ENCODE measurements at places on chromosomes 16 and 17.

DNA sequence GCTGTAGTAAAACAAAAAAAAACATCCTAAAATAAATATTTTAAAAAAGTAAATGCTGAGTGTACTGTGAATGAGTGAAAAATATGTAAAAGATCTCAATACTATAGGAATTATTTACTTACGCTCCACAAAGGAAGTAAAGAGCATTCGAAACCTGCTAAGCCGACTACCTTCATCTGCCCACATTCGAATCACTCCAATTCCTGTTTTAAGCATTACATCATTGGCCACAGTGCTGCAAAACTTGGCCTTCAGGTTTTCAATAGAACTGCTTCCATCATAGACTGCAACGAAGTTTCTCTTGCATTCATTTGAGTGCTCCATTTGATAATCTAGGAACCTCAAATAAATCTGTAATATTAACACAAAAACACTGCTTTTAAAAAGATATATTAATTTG lies 34.4 kb downstream of the NETO2 start:
- no peak for DNase-seq

GRCh38 chr17:78798695-78799559 lies 16.9 kb upstream of the CYTH1 start:
- DNase-seq, result no peak

- DNase-seq, result no peak
These were observed 143.7 kb downstream of the CDH8 start for GRCh38 chr16:61892531-61892930.

GRCh38 chr17:49924589-49924988 lies 44.4 kb upstream of the DLX4 start:
- DNase-seq, result no peak

- peak; percentile 81 for DNase-seq
These were observed 11.2 kb downstream of the PIK3R5 start for GRCh38 chr17:8954339-8954738.

DNA sequence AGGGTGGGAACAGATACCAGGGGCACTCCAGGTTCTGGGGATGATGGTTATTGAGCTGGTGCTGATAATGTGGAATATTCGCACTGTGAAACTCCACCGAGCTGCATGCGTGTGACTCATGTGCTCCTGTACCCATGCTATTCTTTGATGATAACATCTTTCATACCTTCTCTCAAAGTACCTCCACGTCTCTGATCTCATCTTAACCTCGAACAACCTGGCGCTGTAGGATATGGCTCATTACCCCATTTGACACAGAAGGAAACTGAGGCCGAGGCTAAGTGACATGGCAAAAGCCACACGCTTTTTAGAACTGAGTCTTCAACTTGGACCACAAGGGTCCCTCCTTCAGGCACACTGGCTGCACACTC lies 30.2 kb upstream of the MRPS23 start:
- no peak for DNase-seq

DNA sequence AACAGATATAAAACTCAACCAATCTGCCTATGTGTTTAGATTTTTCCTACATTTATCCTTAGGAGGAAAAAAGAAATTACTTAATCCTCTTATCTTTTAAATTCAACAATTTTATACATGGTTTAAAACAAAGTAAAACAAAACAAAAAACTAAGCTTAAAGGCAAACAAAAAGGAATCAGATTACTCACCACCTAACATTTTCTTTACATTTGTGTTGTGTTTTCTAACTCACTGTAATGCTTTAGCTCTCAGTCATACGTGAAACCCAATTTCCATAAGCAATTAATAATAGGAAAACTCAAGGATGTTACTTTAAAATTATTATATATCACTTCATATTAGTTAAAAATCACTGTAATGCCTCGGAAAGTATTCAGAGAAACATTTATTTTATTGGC lies 6.7 kb upstream of the IRX5 start:
- no peak for DNase-seq

DNA sequence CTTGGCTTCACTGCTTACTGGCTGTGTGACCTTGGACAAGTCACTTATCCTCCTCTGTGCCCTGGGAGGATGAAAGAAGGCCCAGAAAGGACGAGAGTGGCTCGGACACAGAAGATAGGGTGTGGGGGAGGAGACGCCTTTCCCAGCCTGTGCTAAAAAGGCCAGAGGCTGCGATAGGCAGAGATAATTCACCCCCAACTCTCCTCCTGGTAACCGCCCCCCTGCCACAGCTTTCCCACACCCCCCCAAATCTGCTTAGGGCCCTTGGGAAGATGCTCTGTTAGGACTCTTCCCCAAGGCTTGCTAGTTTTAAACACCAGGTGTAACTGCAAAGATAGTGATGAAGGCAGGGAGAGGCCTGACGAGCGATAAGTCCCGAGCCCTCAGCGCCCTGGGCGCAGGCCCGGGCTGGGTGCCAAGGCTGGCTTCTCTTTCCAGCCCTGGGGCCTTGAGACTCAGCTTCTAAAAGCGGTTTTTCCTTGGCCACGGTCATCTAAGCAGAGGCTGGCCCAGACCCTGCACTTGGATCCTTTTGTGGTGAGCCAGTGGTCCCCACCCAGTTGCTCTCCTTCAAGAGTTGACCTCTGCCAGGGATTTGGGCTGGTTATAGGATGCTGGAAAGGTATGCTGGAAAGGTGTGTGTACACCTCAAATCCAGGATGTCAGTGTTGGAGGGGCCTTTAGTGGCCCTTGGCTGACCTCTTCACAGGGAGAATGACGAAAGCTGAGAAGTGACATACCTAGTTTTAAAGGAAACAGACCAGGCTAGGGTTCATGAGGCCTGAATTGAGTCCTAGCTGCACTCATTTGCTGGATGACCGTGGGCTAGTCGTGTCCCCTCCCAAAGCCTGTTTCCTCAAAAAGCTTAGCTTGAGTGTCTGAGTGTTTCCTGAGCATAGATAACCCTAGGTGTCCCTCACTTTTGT lies 3.4 kb upstream of the PPP1R9B start:
- no peak for DNase-seq

GRCh38 chr16:73125850-73126524 lies 78.1 kb upstream of the ZFHX3 start:
- DNase-seq, result no peak

DNA sequence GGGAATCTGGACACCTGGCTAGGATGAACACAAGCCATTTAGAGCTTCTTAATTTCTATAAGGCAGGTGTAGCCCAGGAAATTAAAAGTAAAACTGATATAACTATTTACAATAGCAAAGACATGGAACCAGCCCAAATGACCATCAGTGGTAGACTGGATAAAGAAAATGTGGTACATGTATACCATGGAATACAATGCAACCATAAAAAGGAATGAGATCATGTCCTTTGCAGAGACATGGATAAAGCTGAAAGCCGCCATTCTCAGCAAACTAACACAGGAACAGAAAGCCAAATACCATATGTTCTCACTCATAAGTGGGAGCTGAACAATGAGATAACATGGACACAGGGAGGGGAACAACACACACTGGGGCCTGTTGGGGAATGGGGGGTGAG lies 19.4 kb downstream of the FAHD1 start:
- DNase-seq, result no peak

DNA sequence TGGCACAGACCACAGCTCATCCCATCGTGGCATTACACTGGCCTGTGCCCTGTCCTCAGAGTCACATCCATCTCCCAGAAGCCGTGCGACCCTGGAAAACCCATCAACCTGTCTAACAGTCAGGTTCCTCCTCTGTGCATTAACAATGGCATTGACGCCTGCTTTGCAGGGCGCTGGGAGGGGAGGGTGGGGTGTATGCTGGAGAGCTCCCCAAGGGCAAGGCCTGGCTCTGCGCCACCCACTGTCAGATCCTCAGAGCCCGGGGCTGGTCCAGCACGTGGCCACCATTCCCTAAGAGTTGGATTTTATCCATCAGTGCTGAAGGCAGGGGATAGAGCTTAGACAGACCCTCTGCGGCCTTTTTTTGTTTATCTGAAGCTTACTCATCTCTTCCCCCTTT lies 28.7 kb downstream of the NOS2 start:
- DNase-seq, result no peak

DNA sequence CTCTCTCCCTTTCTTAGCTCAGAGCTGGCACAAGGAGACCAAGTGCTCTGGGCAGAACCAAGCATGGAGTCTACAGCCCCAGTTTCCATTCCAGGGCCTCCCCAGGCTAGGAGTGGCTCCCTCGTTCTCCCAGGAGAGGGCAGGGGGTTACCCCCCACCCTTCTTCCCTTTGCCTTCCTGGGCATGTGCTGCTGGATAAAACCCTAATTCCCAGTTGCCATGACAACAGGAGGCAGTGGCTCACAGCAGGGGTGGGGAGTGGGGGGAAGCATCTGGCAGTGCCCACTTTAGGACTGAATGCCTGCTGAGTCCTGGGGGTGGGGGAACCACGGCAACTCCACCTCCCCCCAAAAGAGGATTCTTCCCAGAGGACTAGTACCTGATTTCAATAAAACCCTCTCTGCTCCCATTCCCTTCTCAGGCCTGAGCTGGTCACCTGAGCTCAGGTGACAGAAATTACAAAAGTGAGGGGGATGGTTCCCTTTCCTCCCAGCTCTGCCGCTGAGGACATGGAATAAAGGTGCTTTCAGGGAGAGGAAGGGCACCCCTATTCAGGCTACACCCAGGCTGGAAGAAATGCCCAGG lies 1.8 kb downstream of the MPP2 start:
- DNase-seq, result no peak

- no peak for DNase-seq
These were observed 9.9 kb downstream of the PAM16 start for GRCh38 chr16:4341250-4341649.

DNA sequence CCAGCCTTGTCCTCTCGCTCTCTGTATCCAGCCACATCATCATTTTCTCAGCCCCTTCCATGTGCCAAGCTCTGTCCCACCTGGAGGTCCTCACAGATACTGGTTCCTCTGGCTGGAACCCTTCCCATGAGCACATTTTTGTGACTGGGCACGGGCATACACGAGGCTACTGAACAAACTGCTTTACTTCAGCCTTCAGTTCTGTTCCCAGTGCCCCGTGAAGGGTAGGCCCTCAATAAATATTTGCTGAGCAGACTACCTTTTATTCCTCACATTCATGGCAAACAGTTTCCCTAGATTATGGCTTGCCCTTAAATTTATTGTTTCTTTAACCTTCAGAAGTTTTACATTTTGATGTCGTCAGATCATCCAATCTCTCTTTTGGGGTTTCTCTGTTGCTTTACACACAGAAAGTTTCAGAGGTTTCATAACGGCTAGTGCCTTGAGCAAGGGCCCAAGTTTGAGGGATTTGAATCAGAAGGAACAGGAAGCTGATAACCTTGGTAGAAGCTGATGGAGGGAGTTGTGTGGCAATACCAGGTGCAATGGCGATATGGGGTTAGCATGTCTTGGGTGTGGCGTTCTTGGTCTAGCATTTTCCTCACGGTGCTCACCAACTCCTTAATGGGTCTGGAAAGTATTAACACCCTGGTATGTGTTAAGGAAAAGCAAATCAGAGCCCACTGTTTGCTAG lies 27.8 kb downstream of the TMEM92 start:
- no peak for DNase-seq

- DNase-seq, result no peak
These were observed 72.6 kb upstream of the LGALS9 start for GRCh38 chr17:27558341-27558740.

DNA sequence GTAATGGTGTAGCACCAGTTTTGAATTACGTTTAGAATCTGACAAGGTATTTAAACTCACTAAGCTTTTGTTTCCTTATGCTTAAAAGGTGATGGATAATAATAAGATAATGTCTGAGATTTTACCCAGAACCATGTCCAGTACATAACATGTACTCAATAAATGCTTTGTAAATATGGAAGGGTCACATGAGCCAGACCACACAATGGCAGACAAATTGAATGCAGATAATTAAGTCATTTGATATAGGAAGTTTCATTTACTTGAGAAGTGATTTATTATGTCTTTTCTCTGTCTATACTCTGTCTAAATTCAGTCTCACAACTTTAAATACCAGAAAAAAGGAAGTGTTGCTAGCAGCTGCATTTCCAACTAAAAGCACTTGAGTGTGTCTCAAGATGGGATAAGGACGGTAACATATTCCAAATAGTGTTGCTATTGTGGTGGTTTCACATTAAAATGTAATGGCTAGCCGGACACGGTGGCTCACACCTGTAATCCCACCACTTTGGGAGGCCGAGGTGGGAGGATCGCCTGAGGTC lies 52.5 kb upstream of the DHX40 start:
- no peak for DNase-seq

- peak; percentile 39 for DNase-seq
These were observed 6.4 kb upstream of the ARHGAP27 start for GRCh38 chr17:45438931-45439610.

DNA sequence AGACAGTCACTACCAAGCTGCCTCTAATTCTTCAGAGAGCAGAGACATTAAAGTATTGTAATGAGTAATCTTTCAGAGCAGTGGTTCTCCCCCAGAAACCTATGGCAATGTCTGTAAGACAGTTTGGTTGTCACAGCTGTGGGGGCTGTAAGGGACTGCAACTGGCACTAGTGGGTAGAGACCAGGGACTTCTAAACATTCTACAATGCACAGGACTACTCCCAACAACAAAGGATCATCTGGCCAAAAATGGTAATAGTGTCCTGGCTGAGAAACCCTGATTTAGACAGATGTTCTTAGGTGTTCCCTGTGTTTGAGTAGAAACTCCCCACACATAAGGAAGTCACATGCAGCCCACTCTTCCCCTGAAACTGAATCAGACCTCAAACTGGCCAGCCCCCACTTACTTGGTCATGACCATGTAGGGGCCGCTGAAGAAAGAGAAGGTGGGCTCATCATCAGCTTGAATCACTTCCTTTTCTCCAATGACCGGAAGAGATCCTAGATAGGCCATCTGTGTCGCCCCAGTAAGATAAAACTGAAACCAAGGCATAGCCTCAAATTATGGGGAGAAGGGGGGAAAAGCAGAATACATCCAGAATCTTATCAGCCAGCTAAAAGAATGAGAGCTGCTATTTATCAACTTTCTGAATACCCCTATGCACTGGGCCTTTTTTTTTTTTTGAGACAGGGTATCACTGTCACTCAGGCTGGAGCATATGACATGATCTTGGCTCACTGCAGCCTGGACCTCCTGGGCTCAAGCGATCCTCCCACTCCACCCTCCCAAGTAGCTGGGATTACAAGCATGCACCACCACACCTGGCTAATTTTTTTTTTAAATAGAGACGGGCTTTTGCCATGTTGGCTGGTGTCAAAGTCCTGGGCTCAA lies 75.8 kb downstream of the TEX14 start:
- no peak for DNase-seq

GRCh38 chr16:57016301-57016700 lies 26.9 kb downstream of the NLRC5 start:
- no peak for DNase-seq

- DNase-seq, result no peak
These were observed at the start of gene CX3CL1 for GRCh38 chr16:57372372-57373116. TSS of gene CX3CL1 (plus strand) at chr16:57372490. CDS start at chr16:57372569, 79 bp downstream.

GRCh38 chr17:30476726-30477082 lies 504 bp upstream of the GOSR1 start:
- no peak for DNase-seq

Data from CD8-positive, alpha-beta memory T cell (primary cell).